Left colon (tissue), 2 donors: ENCODE measurements at places on chromosomes 6 and 20. TPM values are rescaled to one million over a fixed set of nuclear protein-coding genes. Genes with fewer than 3 reads are reported as not detected.

The WFDC5 gene
- total RNA-seq = not detected

The LAMP5 gene
- 0.53 TPM for total RNA-seq

The PKIB gene
- 140 TPM for total RNA-seq

The ID1 gene
- total RNA-seq = 363 TPM

The PTGIS gene
- total RNA-seq = 13.0 TPM

The HELZ2 gene
- 43.0 TPM for total RNA-seq

The GRM4 gene
- total RNA-seq = not detected

The SIRPB2 gene
- total RNA-seq = 2.4 TPM

The F13A1 gene
- 56.8 TPM for total RNA-seq

- no peak for DNase-seq
Observed at GRCh38 chr6:29762051-29762450, 38.8 kb downstream of the HLA-F start.

DNA sequence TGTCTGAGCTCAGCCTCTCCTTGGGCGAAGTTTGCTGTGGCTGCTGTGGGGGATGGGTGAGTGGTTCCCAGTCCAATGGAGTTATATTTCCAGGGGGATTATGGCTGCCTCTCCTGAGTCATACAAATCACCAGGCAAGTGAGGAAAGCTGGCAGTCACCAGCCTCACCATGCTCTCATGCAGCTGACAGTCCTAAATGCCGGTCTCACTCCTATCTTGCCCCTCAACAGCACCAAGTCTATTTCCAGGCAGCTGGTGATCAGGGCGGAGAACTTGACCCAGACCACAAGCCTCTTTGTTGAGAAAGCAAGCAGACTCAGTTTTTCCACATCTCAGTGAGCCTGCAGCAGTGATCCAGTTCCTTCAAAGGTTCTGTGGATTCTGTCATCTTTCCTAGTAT lies 98.9 kb downstream of the TBC1D32 start:
- no peak for DNase-seq

DNA sequence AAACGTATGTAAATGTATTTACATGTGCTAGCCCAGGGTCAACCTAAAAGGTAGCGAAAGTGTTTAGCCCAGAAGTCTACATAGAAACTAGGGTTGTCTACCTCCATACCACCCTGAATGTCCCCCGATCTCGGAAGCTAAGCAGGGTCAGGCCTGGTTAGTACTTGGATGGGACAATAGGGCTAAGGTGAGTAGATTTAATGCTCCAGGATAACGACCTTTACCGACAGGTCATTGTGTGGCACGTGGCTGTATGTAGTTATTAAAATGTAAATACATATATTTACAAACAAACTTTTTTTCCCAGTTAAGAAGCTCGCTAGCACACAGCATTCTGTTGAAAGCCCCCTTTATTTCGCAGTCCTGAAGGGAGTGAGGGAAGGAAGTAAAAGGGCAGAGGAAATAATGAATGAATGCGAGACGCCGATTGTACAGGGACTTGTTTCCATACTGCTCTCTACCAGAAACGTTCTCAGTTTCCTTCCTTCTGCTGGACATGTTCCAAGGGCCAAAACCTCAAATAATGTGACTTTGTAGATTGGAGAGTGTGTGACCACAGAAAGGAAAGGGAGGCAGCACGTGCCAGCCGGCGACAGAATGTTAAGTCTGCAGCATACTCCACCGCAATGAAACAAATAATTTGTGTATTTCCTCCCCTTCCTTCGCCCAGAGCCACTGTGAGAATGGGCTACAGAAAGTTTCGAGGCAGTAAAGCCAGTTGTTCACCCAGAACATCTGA lies 612 bp downstream of the ADAT2 start:
- peak; percentile 28 for DNase-seq

DNA sequence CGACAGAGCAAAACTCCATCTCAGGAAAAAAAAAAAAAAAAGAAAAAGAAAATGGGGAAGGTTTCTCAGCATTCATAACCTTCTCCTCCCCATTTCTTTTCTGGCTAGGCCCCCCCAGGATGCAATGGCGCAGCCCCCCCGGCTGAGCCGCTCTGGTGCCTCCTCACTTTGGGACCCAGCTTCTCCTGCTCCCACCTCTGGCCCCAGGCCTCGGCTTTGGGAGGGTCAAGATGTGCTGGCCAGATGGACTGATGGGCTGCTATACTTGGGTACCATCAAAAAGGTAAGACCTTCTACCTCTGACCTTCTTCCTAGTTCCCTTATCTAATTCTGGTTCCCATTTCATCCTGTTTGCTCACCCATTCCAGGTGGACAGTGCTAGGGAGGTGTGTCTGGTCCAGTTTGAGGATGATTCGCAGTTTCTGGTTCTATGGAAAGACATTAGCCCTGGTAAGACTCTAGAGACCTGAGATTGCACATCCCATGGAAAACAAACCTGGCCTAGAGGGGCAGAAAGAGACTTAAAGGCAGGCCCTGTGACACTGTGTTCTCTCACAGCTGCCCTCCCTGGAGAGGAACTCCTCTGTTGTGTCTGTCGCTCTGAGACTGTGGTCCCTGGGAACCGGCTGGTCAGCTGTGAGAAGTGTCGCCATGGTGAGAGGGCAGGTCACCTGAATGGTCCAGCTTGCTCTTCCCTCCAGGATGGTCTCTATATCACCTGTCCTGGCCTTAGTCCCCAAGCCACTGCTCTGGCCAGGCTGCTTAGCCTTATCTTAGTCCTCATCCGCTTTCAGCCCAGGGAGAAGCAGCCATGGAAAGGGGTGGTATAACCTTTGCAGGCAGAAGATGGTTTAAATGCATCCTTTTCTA lies 1.6 kb downstream of the PHF1 start:
- no peak for DNase-seq

GRCh38 chr20:34824452-34824805 lies 1.0 kb downstream of the NCOA6 start:
- peak; percentile 85 for DNase-seq

DNA sequence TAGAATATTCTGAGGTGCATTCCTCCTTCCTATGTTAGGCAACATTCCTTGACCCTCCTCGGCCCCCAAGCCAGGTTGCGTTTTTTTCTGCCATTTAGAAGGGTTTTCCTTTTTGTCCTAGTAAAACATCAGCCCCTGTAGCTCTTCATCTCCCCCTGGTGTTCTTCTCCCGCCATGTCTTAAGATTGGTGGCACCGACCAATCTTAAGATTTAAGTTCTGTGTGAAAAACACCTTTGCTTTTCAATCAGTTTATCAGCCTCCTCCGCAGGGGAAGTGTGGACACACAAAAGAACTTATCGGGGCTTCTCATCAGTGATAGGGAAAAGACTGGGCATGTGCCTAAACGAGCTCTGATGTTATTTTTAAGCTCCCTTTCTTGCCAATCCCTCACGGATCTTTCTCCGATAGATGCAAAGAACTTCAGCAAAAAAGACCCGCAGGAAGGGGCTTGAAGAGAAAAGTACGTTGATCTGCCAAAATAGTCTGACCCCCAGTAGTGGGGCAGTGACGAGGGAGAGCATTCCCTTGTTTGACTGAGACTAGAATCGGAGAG lies 719 bp upstream of the EDN1 start:
- DNase-seq = no peak

GRCh38 chr20:41373931-41374920 lies 7.6 kb upstream of the EMILIN3 start:
- DNase-seq = no peak

DNA sequence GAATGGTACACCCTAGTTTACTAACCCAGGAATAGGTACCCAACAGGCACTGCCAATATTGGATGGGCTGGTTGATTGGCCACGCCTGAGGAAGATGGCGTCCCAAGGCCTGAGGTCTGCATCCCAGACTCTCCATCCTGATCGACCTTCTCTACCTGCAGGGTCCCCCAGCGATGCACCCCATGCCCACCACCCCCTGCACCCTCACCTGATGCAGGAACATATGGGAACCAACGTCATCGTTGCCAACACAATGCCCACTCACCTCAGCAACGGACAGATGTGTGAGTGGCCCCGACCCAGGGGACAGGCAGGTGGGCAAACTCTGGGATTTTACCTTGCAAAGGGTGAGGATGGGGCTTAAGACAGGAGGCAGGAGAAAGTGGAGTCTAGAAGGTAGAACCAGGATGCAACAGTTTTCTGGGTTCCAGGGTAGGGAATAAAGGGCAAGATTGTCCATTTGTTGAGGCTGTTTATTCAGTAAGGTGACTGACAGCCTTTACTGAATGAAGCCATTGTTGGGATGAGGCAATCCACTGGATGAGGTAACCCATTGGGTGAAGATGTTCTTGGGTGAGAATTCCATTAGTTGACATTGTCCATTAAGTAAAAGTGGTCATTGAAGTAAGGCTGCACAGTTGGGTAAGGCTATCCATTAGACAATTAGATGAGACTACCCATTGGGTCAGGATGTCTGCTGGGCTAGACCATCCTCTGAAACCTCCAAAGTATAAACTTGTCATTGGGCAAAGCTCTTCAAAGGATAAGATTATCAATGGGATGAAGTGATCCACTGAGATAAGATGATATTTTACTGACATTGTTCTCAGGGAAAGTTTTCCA lies 47.3 kb upstream of the TTPAL start:
- DNase-seq = no peak

GRCh38 chr6:52513464-52513863 lies 63.4 kb downstream of the TRAM2 start:
- no peak for DNase-seq

DNA sequence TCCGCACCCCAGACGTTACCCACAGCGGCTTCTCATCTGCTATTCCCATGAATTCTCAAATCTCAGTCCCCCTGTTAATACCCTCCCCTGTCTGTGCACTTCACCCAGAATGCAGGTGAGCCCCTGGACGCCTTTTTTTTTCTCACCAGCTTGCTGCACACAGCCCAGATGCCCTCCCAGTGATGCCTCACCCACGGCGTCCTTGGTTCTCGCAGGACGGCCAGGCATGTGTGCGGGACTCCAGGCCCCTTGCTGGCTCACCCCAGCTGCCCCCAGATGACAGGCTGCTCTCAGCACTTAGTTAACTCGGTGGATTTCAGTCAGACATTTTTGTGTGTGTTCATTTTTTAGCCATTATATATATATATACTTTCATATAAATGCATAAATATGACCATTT lies 25.4 kb upstream of the PI16 start:
- DNase-seq = no peak

DNA sequence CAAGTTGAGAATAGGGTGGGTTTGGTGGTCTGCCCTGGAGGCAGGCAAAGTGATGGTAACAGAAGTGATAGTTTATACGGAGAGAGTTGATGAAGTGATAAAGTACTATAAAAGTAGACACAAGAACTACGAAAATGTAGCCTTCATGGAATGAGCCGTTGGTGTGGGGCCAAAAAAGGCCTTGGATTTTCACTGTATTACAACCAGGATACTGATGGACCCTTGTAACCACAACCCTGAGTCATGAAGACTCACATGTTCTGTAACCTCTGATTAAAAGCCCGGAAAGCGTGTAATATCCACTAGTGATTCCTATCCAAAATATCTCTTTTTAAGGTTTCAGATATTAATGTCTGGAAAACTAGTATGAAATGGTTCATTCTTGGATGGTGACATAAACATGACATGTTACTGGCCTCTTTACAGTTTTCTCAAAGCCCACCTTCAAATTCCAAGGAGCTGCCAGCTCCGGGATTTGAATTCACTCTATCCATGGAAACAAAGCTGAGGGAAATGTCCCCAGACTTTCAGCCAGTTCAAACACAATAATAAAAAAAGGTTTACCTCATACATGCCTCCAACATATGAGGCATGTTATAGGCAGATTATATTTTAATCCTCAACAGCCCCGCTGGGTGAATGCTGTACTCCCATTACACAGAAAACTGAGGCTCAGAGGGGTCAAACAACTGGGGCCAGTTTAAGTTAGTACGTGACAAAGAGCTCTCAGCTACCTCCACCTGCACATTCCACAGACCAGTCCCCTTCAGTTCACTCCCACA lies 55.4 kb downstream of the MRPL14 start:
- DNase-seq = no peak

DNA sequence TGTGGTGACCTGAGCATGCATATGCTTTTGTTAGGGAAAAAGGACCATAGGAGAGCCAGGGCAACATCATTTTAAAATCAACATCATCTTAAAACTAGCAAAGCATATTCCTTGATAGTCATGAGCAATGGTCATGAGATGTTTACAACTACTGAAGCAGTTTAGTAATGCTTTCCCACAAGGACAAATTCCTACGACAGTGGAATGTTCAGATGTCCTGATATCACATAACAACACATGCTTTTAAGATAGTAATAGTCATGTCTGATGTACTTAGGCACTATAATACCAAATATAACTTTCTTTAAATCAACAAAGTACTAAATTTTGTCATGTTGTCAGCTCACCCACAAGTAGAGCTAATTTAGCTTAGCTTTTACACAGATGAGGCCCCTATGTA lies 370.3 kb downstream of the HTR1B start:
- DNase-seq = no peak

DNA sequence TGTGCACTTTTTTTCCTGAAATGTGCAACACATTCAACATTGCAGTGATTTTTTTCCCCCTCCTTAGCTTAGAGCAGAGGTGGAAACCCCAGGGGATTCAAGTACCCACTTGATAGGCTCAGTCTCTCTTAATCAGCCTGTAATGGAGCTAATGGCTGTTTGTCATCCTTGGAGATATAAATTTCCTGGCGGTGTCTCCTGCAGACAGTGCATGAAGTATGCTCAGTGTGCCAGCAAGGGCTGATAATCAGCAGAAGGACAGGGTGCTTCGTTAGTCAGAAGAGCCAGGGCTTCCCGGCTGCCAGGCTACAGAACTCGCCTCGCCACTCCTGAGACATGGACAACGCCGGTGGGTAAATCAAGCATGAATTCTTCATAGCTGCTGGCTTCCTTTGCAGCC lies 69.8 kb upstream of the PHACTR2 start:
- DNase-seq = no peak

- DNase-seq = no peak
Observed at GRCh38 chr6:35673755-35674154, 15.0 kb downstream of the FKBP5 start.

GRCh38 chr20:41631826-41632225 lies 13.6 kb upstream of the CHD6 start:
- DNase-seq = no peak
